Esophagus squamous epithelium (tissue), 5 donors: ENCODE measurements at places on chromosomes 6 and 20.

GRCh38 chr6:76834399-76834798, 628.9 kb downstream of the HTR1B start:
- H3K27ac ChIP-seq: no peak overlapping the region
- peaks cover 12% of the 10 kb centered on the region for H3K4me1 ChIP-seq
- no peaks in the 10 kb centered on the region for H3K36me3 ChIP-seq
- no peak for DNase-seq

DNA sequence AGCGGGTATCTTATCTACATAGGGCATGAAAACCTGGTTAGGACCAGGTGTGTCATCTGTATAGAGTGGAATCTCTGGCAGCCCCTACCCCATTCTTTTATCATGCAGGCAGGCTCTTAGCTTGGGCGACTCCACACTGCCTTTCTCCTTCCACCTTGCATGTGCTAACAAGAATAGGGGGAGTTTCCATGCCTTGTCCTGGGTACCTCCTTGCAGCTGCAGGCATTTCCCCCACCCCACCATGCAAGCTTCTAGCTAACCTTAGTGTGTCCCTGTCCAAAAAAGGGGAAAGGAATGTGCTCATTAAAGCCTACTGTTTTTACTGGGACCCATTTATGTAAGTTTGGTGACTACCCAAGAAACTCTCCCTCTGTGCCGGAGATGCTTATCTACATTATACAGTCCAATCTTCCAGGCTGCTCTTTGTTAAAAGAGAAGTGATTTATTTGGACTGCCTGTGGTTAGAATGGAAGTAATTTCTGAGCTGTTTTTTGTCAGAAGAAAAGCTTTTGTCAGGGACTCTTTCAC, 10.5 kb upstream of the CEP43 start:
- H3K4me1 ChIP-seq: no peaks in the 10 kb centered on the region
- H3K4me3 ChIP-seq: no peak overlapping the region
- H3K27me3 ChIP-seq: no peaks in the 10 kb centered on the region
- no peaks in the 10 kb centered on the region for H3K36me3 ChIP-seq
- DNase-seq: no peak

- peaks cover 9% of the 10 kb centered on the region for H3K36me3 ChIP-seq
- no peaks in the 10 kb centered on the region for H3K4me1 ChIP-seq
- no peak overlapping the region for H3K4me3 ChIP-seq
- DNase-seq: no peak
Observed at GRCh38 chr6:29620630-29621029, 12.4 kb downstream of the GABBR1 start.

- H3K36me3 ChIP-seq: no peaks in the 10 kb centered on the region
- no peaks in the 10 kb centered on the region for H3K4me1 ChIP-seq
- no peak overlapping the region for H3K27ac ChIP-seq
- peaks cover 75% of the 10 kb centered on the region for H3K27me3 ChIP-seq
- H3K4me3 ChIP-seq: no peak overlapping the region
Observed at GRCh38 chr20:57131601-57132391, 134.6 kb downstream of the BMP7 start.

GRCh38 chr6:15372932-15373331, 127.1 kb downstream of the JARID2 start:
- peaks cover 77% of the 10 kb centered on the region for H3K4me1 ChIP-seq
- H3K27ac ChIP-seq: no peak overlapping the region
- no peak overlapping the region for H3K4me3 ChIP-seq
- no peaks in the 10 kb centered on the region for H3K36me3 ChIP-seq
